Naive thymus-derived CD8-positive, alpha-beta T cell (primary cell): ENCODE measurements at places on chromosomes 11 and 22. TPM values are rescaled to one million over a fixed set of nuclear protein-coding genes. Genes with fewer than 3 reads are reported as not detected.

Gene KCNQ1
- polyA plus RNA-seq, result 10.4 TPM

Gene ARHGAP20
- polyA plus RNA-seq, result not detected

Gene PTPN5
- polyA plus RNA-seq, result not detected

Gene ATL3
- polyA plus RNA-seq, result 19.4 TPM

Gene TMEM121B
- polyA plus RNA-seq, result not detected

Gene NOX4
- polyA plus RNA-seq, result not detected

Gene BRSK2
- not detected for polyA plus RNA-seq

Gene SLC6A5
- polyA plus RNA-seq, result not detected

Gene WT1
- not detected for polyA plus RNA-seq

Gene BIK
- polyA plus RNA-seq, result 4.0 TPM

Gene OR52N2
- not detected for polyA plus RNA-seq

Gene VPS11
- 44.8 TPM for polyA plus RNA-seq

Gene PNPLA5
- polyA plus RNA-seq, result not detected

Gene PANX2
- not detected for polyA plus RNA-seq

Gene MS4A1
- 7.7 TPM for polyA plus RNA-seq

Gene HIPK3
- 25.6 TPM for polyA plus RNA-seq

Gene FAM227A
- not detected for polyA plus RNA-seq

Gene MEI1
- 98.3 TPM for polyA plus RNA-seq

Gene FIBIN
- polyA plus RNA-seq, result not detected

Gene IL17RA
- polyA plus RNA-seq, result 26.2 TPM

Gene PIK3IP1
- polyA plus RNA-seq, result 963 TPM

Gene LRP4
- polyA plus RNA-seq, result not detected

Gene APOA4
- not detected for polyA plus RNA-seq

Gene APOBEC3F
- 10.1 TPM for polyA plus RNA-seq

Gene FAM181B
- not detected for polyA plus RNA-seq

Gene MS4A6E
- not detected for polyA plus RNA-seq

Gene SERHL2
- polyA plus RNA-seq, result 0.44 TPM

Gene NNMT
- not detected for polyA plus RNA-seq

Gene CYP2D6
- not detected for polyA plus RNA-seq

Gene AQP11
- polyA plus RNA-seq, result 0.97 TPM

Gene RFPL2
- 2.4 TPM for polyA plus RNA-seq

Gene GGTLC2
- not detected for polyA plus RNA-seq

Gene C11orf65
- 0.95 TPM for polyA plus RNA-seq

Gene OR51E2
- not detected for polyA plus RNA-seq

Gene VEGFB
- 16.9 TPM for polyA plus RNA-seq

Gene CRACR2B
- polyA plus RNA-seq, result not detected

Gene MUC6
- polyA plus RNA-seq, result not detected

Gene RCOR2
- polyA plus RNA-seq, result 0.14 TPM

Gene MRGPRX4
- not detected for polyA plus RNA-seq

Gene CDC45
- 2.7 TPM for polyA plus RNA-seq

Gene TYR
- polyA plus RNA-seq, result not detected

Gene PEX26
- 4.5 TPM for polyA plus RNA-seq

Gene SEPTIN3
- polyA plus RNA-seq, result not detected
